ENCODE measurements at places on chromosomes 2 and 18. TPM values are rescaled to one million over a fixed set of nuclear protein-coding genes. Genes with fewer than 3 reads are reported as not detected.

DNA sequence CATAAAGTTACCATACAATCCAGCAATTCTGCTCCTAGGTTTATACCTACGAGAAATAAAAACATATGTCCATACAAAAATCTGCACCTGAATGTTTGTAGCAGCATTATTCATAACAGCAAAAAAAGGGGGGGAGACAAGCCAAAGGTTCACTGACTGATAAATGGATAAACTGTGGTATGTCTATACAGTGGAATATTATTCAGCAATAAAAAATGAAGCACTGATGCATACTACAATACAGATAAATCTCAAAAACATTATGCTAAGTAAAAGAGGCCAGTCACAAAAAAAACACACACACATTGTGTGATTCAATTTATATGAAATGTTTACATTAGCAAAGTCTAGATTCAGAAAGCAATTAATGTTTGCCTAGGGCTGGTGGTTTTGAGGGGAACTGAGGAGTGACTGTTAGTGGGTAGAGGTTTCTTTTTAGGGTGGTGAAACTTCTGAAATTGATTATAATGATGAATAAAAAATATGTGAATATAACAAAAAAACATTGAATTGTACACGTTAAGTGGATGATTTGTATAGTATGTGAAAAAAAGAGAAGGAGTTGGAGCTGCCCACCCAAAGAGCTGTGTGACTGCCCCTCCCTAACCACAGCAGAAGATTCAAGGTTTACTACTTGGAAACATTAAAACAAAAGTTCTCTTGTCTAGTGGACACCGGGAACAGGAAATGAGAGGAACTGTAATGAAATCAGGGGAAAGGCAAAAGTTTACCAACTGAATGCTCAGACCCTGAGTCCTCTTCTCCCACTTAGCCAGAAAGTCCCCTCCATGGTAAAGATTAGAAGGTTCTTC, 13.4 kb downstream of the COLEC12 start:
- DNase-seq: no peak

- peak; percentile 41 for DNase-seq
Observed at GRCh38 chr2:30265052-30266015, 34.0 kb downstream of the LBH start.

DNA sequence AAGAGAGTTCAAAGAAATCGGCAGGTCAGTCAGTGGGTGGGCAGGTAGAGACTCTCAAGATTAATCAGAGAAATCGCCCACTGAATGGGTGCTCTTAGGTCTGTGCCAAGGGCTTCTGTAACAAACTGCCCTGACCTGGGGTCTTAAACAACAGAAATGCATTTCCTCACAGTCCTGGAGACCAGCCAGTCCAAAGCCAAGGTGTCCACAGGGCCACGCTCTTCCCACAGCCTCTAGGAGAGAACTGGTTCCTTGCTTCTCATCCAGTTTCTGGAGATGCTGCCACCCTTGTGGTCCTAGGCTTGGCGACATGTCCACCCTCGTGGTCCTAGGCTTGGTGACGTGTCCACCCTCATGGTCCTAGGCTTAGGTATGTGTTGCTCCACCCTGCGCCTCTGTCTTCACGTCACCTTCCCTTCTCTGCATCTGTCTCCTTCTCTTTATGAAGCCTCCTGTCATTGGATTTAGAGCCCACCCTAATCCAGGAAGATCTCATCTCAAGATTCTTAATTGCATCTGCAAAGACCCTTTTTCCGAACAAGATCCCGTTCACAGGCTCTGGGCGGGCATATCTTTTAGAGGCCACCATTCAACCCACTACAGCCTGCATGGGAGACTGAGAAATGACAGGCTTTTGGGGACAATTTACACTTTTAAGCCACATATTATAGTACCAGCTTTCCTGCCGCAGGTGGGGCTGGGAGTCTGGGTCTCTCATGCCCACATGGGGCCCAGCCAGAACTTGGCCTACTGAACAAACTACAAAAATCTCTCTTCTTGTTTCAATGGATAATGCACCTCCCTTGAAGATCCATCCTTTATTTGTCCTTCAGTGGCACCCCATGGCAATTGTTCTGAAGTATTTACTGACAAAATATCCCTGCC, 161.3 kb downstream of the ASB1 start:
- no peak for DNase-seq

DNA sequence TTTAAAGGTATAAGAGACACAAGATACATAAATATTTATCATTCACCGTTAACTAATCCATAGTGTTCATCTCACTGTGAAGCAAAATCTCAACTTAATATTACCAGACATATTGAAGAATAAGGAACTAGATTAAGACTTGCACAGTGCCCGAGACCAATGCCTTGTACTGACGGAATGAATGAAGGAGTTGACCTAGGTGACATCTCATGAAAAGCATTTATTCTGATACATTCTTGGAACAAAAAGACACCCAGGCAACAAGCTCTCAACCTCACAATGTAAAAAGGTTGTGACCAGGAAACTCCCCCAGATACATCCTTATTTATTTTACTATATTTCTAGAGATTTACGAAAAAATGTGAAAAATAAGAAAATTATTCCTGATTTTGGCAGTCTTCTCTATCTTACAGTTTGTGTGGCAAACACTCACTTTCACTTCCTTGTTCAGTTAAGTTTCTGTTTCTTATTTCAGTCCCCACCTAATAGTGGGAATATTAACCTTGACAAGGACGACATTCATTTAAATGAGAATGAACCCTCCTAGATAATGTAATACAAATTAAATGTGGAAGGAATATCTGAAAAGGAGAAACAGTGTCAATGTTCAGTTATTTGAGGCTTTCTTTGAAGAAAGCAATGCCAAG, 28.4 kb downstream of the M1AP start:
- no peak for DNase-seq

GRCh38 chr2:146414456-146414855, 1430.4 kb upstream of the ACVR2A start:
- no peak for DNase-seq

GRCh38 chr2:28991021-28991420, 9.9 kb downstream of the TOGARAM2 start:
- peak; percentile 55 for DNase-seq

GRCh38 chr2:287911-288757, at the start of gene ALKAL2:
Gene ALKAL2 (minus strand): TSS chr2:288091. CDS start chr2:287835, 256 bp downstream.
- DNase-seq: peak; percentile 14

DNA sequence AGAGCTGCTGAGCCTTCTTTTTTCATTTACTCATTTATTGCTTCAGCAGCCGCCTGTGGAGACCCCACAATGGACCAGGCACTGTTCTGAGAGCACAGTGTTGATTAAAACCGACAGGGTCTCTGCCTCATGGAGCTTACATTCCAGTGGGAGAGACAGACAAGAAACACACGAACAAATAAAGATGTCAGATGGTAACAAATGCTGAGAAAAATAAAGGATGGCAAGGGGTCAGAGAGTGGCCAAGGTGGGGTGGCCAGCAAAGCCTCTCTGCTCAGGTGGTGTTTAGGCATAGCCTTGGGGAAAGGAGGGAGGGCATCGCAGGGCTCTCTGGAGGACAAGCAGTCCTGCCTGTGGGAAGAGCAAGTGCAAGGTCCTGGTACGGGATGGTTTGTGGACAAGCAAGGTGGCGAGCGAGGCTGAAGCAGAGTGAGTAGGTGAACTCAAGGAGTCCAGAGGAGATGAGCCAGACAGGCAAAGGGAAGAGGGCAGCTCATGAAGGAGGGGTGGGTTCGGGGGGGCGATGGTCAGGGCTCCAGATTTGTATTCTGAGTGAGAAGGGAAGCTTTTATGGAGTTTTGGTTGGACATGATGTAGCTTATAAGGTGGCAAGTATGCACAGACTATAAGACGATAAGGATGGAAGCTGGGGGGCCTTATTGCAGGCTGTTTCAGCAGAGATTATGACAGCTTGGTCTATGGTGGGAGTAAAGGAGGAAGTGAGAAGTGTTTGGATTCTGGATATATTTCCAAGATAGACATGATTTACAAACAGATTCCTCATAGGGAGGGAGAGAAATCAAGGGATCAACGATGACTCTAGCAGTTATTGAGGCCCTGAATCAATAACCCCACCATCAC, 8.8 kb upstream of the ITGB6 start:
- DNase-seq: no peak

DNA sequence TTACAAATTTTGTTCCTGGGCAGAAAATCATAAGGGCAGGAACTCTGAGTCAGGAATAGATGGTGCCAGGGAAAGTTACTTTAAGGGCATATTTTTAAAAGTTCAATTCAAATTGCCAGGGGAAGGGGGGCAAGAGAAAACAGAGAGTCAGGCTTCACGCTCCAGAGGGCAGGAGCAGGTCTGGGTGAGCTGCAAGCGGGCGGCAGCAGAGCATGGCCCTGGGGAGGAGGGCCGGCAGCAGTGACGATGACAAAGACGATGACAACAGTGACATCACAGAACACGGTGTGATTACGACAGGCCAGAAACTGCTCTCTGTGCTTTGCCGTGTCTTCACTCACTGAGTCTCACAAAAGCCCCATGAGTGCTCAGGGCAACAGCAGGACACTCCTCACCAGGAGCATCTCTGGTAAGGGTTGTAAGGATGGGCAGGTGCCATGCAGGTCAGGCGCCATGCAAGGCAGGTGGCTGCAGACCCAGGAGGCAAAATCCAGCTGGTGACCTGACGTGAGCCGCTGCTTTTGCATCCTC, 23.3 kb downstream of the CHST10 start:
- no peak for DNase-seq

DNA sequence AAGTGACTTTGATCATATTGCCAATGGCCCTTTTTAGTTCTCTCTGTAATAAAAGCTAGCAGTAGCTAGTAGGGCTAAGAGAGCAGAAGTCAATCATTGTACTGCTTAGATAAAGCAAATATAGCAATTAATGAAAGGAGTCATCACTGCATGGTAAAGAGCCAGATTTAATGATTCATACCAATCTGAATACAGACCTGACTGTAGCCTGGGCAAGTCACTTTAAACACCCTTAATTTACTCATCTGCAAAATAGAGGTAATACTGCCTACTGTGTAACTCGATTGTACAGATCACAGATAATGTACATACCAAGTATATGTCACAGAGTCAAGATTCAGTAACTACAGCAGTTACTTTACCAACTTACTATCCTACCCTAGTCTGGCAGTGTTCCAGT, 63.6 kb downstream of the ASXL2 start:
- no peak for DNase-seq

- no peak for DNase-seq
Observed at GRCh38 chr2:173866874-173867618, 98.1 kb downstream of the SP3 start.

- DNase-seq: no peak
Observed at GRCh38 chr18:35158728-35159450, 81.9 kb upstream of the ZNF397 start.

GRCh38 chr2:214593727-214594126, 182.9 kb downstream of the VWC2L start:
- DNase-seq: peak; percentile 56

- DNase-seq: peak; percentile 19
Observed at GRCh38 chr2:197873293-197873701, 68.9 kb downstream of the PLCL1 start.

- no peak for DNase-seq
Observed at GRCh38 chr2:73256618-73256922, 22.5 kb downstream of the CCT7 start.

- no peak for DNase-seq
Observed at GRCh38 chr2:3105814-3106569, 271.6 kb downstream of the EIPR1 start.

DNA sequence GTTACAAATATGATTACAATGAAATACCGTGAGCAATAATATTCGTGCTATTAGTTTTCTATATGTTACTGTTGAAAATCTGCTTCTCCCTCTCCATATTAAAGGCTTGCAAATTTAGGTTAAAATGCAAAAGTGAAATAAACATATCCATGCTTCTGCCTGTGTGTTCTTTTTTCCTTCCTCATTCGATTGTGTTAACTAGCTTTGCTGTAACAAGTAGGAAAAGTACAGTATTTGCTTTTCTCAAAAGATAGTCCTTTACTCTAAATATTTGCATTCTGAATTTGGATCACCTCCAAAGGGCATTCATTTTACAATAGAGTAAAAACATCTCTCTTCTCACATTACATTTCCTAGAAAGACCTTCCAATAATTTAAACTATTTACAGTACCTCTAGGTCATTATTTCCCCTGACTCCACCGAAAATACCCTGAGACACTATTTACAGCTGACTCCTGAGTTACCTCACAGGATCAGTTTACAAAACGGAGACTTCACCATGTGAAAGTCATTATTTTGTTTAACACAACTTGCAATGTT, 835.0 kb upstream of the FANCL start:
- no peak for DNase-seq

Gene CD302
- total RNA-seq: 13.4 TPM

Gene RAB17
- 0.43 TPM for total RNA-seq

Gene COLEC11
- 0.43 TPM for total RNA-seq

Gene PAX3
- not detected for total RNA-seq

Gene ST6GAL2
- 5.2 TPM for total RNA-seq

Gene NCKAP1
- total RNA-seq: 236 TPM

Gene ERBB4
- not detected for total RNA-seq

Gene MEP1B
- total RNA-seq: 0.64 TPM

Gene FAM161A
- 2.2 TPM for total RNA-seq

Gene IL36B
- total RNA-seq: not detected

Gene CERKL
- under 0.01 TPM for total RNA-seq

Gene SLC9A4
- under 0.01 TPM for total RNA-seq

Measured in fibroblast of villous mesenchyme (primary cell).